Hematopoietic multipotent progenitor cell treated with erythropoietin and hydrocortisone succinate and interleukin-3 and kit ligand, for 8 days (in vitro differentiated cells): ENCODE measurements at places on chromosomes 7 and 10.

- DNase-seq = peak; percentile 70
Observed at GRCh38 chr7:127347567-127348246, 44.8 kb downstream of the ZNF800 start.

- DNase-seq = no peak
Observed at GRCh38 chr7:138934861-138935260, 46.3 kb downstream of the KIAA1549 start.

- no peak for DNase-seq
Observed at GRCh38 chr10:33776419-33777070, 442.1 kb upstream of the NRP1 start.

- no peak for DNase-seq
Observed at GRCh38 chr10:124144536-124144935, 51.1 kb upstream of the CHST15 start.

- no peak for DNase-seq
Observed at GRCh38 chr10:131810805-131811629, 89.8 kb upstream of the PPP2R2D start.

DNA sequence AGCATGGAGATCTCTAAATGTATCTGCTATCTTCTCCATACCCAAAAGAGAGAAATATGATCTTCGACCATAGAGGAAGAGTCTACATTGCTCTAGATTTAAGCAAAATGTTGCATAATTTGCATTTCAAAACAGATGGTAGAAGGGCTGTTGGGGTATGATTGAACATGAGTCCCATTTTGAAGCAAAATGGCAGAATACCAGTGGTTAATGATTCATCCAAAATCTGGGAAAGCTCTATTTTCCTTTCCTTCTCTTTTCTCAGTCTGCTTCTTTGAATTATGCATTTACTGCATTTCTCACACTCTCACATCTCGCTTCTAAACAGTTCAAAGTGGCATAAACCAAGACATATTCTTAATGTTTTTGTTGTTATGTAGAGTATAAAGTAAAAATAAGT, 178.5 kb downstream of the MACC1 start:
- no peak for DNase-seq

DNA sequence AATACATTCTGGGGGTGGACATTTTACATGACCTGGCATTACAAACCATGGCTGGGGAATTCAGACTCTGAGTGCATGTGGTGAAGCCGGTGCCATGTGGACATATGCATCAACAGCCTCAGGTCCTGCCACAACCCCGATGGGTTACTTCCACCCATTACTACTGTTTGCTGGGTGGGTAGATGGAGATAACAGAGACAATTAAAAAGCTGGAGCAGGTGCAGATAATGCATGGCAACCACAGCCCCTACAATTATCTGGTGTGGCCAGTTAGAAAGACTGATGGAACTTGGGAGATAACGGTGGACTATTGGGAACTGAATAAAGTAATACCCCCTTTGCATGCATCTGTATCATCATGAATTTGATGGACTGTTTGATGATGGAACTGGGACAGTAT, 21.6 kb upstream of the ADAMTS14 start:
- peak; percentile 79 for DNase-seq

- DNase-seq = no peak
Observed at GRCh38 chr10:5600908-5601307, 65.5 kb downstream of the ASB13 start.

DNA sequence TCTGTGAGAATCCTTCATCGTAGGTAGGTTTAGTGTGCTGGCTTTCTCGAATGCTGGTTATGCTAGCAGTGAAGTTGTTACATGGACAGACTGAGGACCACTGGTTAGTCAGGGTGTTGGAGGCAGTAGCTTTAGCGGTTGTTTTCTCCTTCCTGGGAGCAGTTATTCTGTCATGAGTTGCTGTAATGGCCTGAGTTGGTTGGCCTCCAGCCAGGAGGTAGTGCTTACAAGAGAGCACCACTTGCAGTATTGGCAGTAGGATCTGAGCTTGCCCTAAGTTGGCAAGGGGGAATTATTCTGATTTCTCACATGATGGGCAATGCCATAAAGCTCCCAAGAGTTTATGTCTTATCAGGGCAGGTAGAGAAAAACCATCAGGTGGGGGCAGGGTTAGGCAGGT, 58.0 kb downstream of the IPMK start:
- DNase-seq = peak; percentile 9

DNA sequence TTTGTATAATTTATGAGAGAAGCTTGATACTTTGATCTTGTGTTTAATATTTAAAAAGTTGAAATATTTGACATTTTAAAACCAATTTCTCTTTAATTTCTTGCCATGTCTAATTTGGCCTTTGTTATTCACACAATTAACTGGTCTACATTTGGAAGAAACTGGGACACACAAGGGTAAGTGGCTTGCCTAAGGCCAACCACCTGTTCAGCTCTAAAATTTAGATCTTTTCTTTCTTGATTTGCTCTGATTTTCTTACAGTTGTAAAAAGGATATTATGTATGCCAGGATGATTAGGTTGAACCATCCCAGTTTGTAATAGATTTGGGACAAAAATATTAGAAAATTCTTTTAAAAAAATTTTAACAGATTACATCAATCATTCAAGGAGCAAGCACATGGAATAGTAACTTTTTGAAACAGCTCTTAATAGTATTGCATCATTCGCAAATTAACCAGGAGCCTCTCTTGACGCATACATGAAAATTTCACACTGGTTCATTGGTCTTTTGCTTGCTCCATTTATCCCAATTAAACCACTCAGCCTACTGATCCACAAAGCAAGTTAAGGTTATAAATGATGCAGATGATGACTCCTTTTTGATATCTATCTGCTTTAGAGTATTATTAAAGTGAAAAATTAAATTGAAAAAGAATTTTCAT, 222.4 kb upstream of the SLC26A5 start:
- DNase-seq = no peak

GRCh38 chr7:46143949-46144917, 223.2 kb upstream of the IGFBP3 start:
- DNase-seq = no peak

DNA sequence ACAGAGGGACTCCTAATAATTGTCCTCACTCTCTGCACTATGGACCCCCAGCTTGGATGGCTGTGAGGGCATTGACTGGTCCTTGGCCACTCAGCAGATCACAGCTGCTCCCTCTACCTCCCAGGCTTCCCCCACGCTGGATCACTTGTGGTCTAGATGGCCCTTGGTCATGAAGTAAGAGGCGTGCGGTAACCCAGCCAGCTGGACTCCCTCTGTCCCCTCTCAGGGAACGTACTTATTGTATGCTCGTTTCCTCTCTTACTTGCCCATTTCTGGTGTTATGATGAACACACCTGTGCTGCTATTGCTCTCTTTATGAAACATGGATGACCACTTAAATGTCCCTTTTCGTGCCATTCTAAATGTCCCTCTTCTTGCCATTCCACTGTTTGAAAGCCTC, 19.3 kb downstream of the ADAMTS14 start:
- DNase-seq = no peak

- DNase-seq = no peak
Observed at GRCh38 chr7:47119261-47119865, 462.5 kb downstream of the TNS3 start.

DNA sequence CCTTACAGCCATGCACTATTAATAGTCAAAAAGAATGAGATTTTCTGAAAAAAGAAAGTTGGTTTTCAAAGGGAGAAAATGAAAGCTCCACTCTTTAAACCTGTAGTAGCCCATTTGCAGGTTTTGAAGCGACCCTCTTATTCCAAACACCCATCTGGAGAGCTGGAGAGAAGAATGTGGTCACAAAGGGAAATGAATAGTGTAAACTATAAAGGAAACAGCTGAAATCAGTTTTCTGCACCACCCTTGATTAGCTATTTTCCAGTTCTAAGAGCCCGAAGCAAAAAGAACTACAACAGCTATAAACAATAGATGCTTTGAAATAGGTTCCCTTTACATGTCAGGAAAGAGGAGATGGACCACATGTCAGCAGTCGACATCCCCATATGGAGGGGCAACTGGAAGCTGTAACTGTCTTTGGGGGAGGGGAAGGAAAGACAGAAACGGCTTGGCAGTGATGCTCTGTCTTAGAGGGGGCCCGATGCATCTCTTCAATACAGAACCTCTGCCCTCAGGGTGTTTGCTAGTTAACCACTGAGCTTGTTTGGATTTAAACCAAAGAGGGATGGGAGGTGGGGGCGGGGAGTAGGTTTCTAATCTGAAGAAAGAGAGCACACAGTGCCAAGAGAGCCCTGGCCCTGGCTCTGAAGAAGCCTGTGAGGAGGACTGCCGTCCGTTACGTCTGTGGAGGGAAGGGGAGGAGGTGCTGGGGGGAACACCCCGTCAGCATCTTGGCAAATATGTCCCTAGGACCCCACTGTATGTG, 55.3 kb downstream of the CPVL start:
- no peak for DNase-seq
